ENCODE measurements at places on chromosomes 1 and 21.

GRCh38 chr1:201212461-201213055 is 21.9 kb downstream of the IGFN1 start:
- no peak for DNase-seq

- peak; percentile 6 for DNase-seq
Measured at GRCh38 chr1:163933437-163933836, 611.7 kb downstream of the NUF2 start.

DNA sequence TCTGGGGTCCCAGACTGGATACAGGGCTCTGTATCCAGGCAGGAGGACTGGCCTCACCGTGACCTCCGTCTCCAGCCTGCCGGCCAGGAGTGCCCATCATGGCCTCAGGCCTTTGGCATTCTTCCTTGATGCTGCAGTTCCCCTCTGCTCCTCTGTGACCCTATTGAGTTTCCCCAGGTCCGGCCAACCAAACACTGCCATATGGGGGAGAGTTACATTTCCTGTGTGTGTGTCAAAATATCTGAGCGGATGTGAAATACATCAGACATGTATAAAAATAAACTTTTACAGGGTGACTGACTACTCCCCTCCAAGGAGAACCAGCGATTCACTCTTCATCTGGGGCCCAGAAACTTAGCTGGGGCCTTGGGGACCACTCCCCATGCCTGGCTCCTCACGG is 10.2 kb upstream of the UBL4B start:
- no peak for DNase-seq

DNA sequence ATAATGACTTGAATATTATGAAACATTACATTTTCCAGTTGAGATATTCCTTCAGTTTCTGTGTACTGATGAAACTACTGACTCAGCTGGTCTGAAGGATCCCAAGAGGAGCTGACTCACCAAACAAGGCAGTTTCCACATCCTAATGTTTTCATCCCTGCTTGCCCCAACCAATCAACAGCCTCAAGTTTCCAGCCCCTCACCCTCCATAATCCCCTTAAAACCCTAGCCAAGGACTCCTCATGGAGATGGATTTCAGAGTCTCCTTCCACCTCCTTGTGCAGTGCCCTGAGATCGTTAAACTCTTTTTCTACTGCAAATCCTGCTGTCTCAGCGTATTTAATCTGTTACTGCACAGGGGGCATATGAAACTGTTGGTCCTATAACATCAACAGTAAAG is 83.1 kb upstream of the HAO2 start:
- no peak for DNase-seq

DNA sequence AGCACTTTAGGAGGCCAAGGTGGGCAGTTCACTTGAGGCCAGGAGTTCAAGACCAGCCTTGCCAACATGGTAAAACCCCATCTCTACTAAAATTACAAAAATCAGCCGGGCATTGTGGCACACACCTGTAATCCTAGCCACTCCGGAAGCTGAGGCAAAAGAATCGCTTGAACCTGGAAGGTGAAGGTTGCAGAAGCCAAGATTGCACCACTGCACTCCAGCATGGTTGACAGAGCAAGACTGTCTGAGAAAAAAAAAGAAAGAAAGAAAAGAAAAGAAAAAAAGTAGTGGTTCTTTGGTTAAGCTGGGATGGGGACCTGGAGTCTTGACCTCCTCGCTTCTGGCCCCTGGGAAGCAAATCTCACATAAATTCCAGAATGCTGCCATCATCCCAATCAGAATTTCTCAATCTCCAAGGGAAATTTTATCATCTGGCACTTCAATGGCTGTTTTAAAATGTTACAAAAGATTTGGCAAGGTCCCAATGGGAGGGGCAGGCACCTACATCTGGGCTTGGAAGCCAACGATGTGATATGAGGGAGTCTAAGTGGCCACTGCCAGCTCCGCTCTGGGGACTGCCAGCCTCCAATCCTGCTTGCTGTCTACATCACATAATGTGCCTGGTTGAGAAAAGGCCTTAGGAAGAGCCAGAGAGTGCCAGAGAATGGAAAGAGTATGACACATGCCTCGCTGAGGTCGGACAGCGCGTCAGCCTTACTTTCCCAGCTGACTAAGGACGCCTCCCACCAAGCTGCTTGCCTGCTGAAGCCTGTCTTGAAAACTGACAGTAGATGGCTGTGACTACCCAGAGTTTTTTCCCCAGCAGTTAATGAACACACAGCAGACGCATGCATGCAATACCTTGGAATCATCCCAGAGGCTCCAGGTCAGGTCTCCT is 42.1 kb upstream of the SRP9 start:
- DNase-seq: peak; percentile 30

DNA sequence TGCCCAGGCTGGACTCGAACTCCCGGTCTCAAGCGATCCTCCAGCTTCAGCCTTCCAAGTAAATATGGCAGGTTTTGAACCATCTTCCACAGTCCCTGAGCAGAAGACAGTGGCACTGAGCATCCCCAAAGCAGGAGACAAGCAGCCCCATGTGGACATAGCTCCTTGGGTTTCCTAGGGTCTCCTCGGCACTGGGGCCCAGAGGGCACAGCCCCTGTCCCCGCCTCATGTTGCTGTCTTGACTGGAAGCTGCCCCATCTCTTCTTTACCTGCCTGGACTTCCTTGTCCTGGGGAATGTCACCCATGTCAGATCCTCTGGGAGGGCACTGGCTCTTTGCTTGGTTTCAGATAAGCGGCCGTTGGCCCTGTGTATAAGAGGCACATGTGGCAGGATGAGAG is 263.7 kb upstream of the RAB4A start:
- no peak for DNase-seq

DNA sequence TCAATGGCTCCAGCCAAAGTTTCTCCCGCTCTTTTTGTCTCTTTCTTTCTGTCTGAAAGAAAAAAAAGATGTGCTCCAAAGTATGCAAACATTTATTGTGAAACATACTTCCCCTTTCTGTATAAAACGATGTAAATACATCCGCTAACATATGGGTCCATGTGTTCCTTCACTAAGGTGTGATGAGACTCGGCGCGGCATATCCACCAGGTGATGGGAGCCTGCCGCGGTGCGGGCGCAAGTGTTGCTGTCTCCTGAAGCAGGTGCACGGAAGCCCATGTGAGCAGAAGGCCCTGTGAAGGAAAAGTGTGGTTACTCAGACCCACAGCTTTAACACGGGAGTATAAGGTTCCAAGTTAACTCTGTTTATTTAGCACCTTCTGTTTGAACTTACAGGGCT is 466.6 kb upstream of the C1orf87 start:
- DNase-seq: no peak

GRCh38 chr21:36542312-36543101 is 62.6 kb upstream of the CLDN14 start:
- DNase-seq: no peak

GRCh38 chr1:93995837-93996536 is 86.8 kb upstream of the GCLM start:
- DNase-seq: peak; percentile 69

- no peak for DNase-seq
Measured at GRCh38 chr1:30638811-30639210, 84.6 kb downstream of the MATN1 start.

GRCh38 chr21:33943293-33943692 is 27.7 kb upstream of the ATP5PO start:
- DNase-seq: peak; percentile 47

DNA sequence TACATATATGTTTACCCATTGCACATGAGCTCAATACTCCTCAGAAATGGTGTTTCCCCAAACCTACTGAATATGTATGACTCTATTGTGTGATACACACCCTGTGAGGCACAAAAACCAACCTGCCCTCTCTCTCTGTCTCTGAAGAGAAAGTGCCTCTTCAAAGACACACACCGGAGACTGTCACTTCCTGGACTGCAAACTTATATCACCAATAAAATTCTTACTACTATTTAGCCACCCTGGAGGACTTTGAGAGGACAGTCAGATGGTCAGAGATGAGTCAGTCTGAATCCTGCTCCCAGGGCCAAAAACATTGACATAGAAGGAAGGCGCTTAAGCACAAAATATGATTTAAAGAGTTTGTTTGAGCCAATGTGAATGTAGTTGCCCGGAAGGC is 110.4 kb downstream of the PPIAL4G start:
- DNase-seq: no peak

DNA sequence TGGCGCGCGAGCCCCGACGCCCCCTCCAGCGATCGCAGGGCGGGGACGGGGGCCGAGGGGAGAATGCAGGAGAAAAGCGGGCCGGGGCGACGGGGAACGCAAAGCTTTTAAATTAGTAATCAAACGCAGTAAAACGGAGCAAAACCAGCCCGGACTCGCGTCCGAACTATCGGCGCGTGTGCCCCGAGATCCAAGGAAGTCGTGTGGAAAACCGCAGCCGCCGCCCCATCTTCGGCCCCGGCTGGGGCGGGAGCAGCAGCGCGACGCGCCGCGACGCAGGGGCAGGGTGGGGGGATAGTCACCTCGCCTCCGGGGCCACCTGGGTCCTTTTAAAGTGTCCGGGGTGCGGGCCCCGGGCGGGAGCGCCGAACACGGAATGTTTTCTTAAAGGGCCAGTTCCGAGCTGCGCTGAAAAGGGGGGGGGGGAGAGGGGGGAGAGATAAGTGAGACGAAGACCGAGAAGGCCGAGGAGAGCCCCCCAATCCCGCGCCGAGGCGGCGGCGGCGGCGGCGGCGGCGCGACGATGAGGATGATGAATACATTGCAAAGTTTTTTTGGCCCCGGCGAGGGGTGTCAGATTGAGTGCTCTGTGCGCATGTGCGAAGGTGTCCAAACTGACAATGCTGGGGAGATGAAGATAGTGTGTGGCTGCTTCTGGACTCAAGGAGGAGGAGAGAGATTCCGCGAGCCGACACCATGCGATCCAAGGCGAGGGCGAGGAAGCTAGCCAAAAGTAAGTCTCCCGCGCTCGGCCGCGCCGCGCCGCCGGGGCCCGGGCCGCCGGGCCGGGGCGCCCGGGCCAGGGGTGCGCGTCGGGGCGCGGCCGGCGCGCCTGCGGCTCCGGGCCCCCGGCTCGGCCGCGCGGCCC is at the start of gene PRDM16:
PRDM16 (plus strand) TSS at position 640 of the 868 bp plus-strand sequence; CDS start at position 697, 57 bp downstream.
- DNase-seq: peak; percentile 7

GRCh38 chr1:245512980-245513578 is 358.3 kb downstream of the KIF26B start:
- DNase-seq: peak; percentile 73

DNA sequence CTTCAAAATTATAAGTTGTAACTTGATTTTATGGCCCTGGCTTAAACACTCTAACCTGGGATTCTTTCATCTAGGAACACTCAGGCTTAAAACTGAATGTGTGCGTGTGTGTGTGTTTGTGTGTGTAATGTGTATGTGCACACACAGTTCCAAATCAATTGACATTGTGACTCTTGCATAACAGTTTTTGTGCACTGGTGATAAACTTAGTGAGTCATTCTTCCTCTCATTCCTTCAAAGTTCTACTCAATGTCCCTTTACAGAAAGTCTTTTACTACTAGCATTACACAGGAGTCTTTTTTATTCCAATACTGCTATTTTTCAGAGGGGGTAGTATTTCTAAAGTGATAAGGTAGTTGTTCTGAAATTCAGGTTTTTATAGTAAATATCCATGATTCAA is 943.6 kb downstream of the KCNT2 start:
- no peak for DNase-seq

GRCh38 chr1:84963021-84963420 is 33.9 kb downstream of the MCOLN2 start:
- DNase-seq: no peak

- no peak for DNase-seq
Measured at GRCh38 chr21:29443411-29444010, 144.8 kb downstream of the BACH1 start.

DNA sequence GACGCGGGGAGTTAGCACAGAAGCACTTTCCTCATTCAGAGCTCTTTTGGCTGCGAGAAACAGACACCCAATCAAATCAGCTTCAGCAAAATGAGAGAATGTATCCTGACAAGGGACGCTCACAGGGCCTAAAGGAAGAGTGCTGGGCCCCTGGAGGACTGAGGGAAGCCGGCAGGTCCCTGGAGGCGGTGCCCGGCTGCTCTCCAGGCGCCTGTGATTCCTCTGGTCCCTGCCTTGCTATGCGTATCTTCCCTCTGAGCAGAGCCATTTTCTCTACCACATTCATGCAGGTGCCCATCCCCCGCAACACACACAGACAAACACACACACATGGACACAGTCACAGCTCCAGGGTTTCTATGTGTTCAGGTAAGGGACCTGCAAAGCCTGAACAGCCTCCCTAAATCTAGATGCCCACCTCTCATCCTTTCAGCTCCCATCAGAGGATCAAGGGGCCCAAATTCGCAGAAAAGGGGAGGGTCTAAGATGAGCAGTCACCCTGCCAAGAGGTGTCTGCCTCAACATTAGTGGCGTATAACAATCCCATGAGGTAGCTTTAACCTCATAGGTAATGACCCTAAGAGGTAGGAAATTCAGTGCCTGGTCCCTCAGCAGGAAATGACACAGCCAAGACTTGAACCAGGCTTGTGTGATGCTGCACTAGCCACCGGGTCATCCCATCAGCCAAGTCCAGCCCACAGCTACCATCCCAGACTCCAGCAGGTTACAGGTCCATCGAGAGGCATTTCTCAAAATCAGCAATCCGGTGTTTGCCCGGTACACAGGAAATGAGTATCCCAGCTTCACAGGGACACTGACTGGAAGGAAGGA is 29.0 kb downstream of the PTAFR start:
- no peak for DNase-seq

DNA sequence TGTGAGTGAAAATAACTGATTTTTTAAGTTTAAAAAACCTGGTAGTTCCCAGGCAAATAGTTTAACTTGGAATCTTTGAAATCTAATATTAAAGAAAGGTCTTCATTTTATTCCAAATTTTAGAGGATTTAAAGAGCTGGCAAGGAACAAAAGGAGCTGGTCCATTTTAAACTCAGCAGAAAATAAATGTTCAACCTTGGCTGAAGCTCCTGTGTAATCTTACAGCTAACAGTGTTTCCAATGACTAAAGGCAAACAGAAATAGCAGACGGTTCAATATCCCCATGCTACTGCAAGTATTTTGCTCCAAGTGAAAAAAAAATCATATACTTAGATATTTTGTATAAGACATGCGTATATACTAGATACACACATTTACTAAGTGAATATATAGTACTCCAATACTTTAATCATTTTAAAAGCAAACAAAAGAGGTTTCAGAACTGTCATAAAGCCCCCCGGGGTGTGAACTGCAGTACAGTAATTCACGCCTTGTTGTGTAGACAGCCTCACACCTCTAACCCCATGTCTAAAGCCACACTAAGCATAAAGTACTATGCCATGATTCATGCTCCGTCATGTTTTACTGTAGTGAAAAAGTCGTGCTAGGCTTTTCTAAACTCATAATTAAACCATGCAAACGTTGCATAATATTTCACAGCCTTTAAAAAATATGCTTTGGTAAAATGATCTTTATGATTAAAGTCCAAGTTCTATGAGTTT is 132.2 kb downstream of the CLIC6 start:
- no peak for DNase-seq

- DNase-seq: no peak
Measured at GRCh38 chr1:57158604-57158998, 192.8 kb upstream of the C8B start.
